Activated CD4-positive, alpha-beta T cell treated with anti-CD3 and anti-CD28 coated beads, Interleukin-2, amount 10 ng/mL, durations not matched to agents 7 days and 5 days (primary cell): ENCODE measurements at places on chromosomes 2 and 18.

GRCh38 chr2:235271936-235272335 lies 221.9 kb upstream of the AGAP1 start:
- no peak for DNase-seq

- no peak for DNase-seq
These were observed 115.5 kb downstream of the KCNF1 start for GRCh38 chr2:11027195-11027594.

DNA sequence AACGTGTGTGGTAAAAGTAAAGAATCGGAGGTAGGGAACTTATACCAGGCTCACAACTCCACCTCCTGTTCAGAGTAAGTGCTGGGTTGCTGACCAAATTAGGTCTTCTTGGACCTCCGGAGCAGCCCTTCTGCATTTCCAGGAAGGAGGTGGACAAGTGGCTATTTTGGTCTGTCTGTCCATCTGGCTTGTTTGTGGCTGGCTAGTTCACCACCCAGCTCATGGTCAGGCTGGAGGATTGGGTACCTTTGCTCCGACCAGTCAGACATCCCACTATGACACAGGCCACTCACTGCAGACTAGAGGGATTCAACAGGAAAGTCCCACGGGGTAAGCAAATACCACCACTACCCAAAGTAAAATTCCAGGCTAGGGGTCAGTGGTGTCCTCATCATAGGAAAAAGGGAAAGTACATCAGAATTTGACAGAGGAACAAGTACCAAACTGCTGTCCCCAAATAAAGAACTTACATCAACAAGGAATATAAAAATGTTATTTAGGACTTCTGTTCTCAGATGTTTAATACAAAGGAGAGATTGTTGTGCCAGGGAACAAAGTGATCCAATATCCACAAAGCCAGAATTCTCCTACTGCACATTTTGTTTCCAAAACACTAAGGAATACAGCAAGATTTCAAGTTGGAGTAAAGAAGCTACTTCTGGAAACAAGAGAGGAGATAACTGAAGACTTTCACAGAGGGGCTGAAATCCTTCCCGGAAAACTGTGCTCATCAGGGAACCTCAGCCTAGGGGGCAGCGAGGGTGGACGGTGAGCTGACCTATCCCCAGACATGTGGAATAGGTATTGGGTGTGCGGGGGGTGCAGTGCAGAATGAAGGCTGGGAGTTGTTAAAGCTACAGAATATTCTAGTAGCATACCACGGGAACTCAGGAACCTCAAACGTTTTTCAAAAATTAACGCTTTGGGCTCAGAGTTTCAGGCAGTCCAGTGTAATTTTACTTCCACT lies 56.9 kb downstream of the BCL2 start:
- DNase-seq, result no peak

DNA sequence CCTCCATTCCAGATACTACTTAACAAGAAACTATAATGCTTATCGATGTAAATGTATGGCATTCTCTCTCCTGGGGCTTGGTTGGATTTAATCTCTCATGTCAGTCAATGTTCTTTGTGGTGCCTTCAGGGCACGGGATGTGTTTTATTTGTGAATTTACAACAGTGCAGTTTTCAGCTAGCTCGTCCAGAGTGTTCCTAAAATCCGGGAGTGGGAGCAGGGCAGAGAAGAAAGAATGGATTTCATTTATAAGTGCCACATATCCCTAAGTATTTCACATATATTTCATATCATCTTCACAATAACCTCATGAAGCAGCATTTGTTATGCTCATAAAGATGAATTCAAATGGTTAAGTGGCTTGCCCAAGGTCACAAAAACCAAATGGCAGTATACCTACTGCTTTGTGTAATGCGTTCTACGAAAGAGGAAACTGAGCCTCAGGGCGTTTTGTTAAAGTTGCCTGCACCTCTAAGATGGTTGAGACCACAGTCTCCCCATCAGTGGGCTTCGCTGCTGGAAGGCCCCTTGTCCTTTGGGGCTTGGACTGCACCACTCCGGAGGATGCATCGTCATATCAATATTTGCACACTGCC lies 134.7 kb upstream of the MGAT5 start:
- no peak for DNase-seq

- no peak for DNase-seq
These were observed 405.5 kb downstream of the MEIS1 start for GRCh38 chr2:66840321-66841002.

GRCh38 chr2:3403587-3404334 lies 24.3 kb downstream of the TRAPPC12 start:
- DNase-seq, result no peak

GRCh38 chr18:63207143-63207790 lies 112.3 kb downstream of the BCL2 start:
- DNase-seq, result no peak

- peak; percentile 68 for DNase-seq
These were observed 652 bp downstream of the PPM1B start for GRCh38 chr2:44169155-44169898.

DNA sequence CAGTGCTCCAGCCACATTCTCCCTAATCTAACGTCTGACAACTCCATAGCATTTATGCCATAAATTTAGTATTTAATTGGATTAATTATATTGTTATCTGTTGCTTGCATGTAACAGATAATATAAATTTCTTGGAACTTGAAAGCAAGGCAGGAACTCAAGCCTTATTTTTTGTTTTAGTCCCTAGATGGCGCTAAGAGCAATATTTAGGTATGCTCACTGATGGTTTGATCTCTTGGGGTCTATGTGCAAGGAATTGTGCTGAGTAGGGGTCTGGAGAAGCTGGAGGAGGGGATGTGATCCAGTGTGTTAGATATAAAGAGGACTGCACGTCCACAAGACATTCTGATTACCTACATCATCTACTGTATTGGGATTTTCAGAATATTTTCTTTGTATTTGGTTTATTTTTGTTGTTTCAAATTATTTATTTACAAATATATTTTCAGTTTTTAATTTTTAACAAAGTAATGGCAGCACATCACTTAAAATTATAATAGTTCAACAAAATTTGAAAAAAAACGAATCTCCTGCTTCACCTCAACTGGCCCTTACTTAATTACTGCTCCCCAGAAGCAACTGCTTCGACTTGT lies 32.8 kb downstream of the KATNAL2 start:
- no peak for DNase-seq

GRCh38 chr2:52145005-52145404 lies 1113.1 kb upstream of the NRXN1 start:
- no peak for DNase-seq

DNA sequence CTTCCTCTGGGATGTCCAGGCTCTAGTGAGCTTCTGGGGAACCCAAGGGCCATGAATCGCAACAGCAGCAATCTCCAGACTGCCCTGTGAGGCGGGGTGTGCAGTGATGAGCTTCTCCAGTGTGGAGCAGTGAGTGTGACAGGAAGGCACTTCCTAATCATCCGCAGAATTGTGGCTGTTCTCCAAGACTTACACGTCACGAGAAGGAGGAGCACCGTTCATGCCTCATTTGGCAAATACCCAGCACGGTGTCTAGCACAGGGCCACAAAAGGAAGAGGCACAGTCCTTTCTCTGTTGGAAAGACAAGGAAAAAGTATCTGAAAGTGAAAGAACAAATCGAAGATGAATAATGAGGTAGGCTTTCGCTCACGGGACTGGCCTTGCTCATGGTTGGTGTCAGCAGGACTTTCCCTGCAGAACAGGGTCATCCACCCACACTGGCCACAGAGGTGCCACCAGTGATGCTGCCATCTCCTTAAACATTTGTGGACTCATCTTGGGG lies 125.1 kb upstream of the HAAO start:
- no peak for DNase-seq

DNA sequence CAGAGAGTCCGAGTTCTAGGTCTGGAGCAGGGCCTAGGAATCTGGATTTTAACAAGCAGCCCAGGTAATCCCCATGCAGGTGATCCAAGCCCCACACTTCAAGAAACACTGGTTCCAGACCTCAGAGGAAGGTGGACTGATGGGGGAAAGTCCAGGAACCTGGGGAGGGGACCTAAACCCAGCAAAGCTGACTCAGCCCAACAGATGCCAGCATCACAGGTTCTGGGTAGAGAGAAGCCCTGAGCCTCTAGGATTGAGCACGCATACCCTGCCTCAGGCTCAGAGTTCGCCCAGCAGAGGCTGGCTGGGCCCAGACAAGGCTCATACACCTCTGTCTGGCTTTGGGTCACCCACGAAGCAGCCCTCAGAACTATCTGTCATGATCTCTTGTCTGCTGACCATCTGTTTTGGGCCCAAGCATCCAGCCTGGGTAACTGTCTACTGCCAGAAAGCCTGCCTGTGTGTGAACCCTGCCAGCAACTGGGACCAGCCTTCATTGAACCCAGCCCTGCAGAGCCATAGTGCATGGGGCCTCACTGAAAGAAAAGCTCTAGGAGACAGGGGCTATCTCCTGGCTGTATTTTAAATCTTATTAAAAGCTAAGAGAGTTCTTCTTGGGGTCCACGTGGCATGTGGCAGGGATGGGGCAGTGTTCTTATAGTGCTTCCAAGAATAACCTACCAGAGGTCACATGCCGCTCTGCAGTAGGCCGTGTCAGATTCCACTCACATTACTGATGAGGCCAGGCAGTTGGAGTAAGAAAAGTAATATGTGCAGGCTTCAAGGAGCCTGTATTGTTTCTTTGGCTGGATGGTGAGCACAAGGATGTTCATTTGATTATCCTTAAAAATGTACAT lies 7.4 kb downstream of the TMEM127 start:
- DNase-seq, result no peak

DNA sequence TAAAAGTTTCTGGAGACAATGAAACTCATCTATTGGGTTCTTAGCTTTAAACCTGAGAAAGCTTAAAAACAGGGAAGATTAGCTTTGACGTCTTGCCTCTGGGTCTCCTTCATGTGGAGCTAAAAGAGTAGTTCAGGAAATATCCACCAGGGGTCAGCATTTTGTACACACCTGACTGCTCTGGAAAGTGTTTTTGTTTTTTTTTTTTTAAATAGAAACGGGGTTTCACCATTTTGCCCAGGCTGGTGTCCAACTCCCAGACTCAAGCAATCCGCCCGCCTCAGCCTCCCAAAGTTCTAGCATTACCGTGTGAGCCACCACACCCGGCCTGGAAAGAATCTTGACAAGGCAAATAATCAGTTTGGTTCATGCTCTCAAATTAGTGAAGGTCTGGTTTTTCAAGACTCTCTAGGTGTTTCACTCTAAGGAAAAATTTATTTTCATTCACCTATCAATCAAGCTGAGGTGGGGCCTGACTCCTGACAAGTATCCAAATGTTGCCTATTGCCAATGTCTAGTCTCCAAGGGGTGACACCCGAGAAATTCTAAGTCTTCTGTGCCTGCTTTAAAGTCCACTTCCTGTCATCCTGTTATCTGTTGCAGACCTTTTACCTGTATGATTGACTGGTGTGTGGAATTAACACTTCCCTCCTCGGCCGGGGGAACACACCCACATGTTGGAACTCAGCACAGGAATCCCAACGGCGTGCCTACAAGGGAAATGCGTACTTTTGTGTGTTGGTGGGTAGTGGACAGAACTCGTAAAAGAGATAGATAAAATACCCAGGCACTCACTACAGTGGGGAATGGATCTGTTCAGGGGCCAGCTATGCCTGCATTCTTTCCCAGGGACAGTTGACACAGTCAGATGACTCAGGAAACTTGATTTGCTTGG lies 11.3 kb downstream of the IL1RN start:
- peak; percentile 84 for DNase-seq

GRCh38 chr18:32086881-32087280 lies 4.8 kb upstream of the RNF138 start:
- DNase-seq, result no peak

DNA sequence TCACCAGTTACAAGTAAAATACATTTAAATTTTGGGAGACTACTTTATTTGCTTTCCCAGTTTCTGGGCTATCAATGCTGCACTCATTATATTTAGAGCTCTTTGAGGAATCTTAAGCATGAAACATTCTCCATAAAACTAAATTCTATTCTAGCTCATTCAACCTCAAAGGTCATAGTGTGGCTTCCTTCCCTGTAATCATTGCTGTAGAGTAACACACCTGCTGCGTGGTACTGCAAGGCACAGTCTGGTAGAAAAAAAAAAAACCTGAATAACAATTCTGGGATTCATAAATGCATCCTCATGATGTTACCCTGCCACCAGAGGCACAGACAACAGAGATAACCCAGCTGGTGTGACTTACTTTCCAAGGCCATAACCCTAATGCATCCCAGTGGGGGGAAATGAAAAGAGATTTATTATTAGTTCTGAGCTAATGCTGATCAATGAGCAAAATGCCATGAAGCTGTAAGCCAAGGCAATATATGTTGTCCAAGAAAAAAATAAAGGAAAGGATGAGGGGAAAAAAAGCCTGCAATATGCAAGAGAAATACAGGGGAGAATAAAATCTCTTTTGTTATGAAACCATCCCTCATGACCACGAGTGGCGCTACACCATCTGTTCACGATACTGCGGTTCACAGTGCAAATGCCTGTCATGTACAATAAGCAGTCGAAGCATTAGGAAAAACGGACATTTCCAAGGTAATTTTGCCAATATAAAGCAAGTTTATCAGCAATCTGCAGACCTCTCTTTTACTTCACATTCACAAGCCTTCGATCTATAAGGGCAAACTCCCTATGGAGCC lies 1481.6 kb upstream of the PIK3C3 start:
- no peak for DNase-seq

DNA sequence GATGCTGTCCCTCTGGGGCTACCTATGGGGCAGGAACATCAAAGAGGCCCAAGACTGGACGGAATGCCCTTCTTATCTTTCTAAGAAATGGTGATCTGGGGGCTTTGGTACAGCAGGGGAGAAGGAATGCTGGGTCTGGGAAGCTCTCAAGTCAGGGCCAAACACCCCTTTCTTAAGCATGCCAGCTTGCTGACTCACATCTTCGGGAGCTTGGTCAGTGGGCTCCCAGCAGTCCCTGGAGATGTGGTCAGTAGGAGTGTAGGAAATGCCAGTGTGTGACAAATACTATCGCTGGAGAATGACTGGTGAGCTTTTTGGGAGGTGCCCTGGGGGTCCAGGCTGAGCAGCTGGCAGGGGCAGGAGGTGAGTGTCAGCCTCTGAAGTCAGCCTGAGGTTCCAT lies 105.0 kb upstream of the CDC42EP3 start:
- no peak for DNase-seq

GRCh38 chr2:25473131-25473530 lies 131.4 kb upstream of the DNMT3A start:
- DNase-seq, result no peak

DNA sequence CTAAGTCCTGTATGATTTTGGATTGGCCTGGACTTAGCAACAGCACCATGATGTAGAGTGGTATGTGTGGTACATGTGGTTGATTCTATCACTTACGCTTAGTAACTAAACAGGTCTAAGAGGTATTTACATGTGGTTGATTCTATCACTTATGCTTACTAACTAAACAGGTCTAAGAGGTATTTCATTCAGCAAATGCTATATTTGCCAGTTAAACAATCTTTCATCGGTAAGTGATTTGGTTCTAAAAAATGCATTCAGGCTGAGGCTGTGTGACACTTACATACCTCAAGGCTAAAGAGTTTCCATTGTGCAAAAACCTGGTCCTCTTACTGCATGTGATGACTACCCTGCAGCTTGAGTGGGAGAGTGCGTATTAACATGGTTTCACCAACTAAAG lies 13.1 kb downstream of the EIF4E2 start:
- DNase-seq, result no peak

DNA sequence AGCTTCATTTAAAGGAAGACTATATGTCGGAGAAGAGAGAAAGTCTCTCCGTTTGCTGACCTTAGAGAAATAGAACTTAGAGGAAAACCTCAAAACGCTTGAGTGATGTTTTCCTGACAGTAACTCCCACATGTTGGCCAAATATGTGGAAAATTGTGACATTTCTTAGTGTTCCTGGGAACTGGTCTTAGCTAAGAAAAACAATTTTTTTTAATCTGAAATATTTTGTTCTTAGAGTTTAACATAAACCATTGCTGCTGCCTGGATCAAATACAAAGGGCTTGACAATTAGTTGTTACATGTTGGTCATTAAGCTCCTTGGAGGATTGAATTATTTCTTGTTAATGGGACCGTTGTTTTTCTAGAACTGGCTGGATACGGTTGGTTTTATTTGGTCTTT lies 16.3 kb downstream of the DYNC2LI1 start:
- no peak for DNase-seq
